ENCODE measurements at places on chromosomes 7 and 10.
A peak's percentile ranks its signal among the peaks of the same experiment; 100 is the strongest.

- no peak for DNase-seq
Measured at GRCh38 chr10:113108948-113109347, 158.9 kb downstream of the TCF7L2 start.

DNA sequence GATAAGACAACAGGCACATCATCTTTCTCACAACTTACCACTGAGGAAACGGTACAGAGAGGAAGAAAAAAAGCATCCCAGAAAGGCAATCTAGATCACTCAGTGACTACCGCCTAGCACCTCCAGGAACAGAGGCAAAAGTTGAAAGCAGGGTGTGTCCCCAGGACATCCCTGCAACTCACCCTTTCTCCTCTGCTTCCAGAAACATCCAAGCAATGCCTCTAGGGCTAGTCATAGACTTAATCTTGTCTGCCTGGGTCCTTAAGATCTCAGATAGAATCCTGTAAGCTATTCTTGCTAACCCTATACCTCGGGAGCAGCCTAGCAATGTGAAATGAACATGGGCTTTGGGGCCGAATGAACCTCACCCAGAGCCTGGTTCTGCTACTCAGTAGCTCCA is 18.8 kb upstream of the PDCD4 start:
- DNase-seq: no peak

DNA sequence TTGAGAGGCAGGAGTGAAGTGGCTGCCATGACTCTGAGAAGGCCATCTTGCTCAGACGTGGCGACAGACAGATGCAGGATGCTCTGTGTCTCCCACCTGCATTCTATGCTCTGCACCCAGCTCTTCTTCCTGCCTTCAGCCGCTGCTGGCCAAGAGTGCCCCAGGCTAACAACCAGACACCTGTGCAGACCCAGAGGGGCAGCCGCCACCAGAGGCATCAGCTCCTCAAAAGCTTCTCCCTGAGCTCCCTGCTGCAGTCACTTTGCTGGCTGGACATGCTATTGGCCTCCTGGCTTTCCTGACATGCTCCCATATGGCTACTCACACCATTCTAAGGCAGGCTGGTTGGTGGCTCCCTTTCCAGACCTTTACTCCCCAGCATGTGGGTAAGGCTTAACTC is 70.6 kb upstream of the GRB10 start:
- DNase-seq: no peak

GRCh38 chr7:91655656-91656055 is 224.8 kb downstream of the MTERF1 start:
- no peak for DNase-seq

GRCh38 chr7:74001150-74001494 is 26.9 kb upstream of the ELN start:
- no peak for DNase-seq

DNA sequence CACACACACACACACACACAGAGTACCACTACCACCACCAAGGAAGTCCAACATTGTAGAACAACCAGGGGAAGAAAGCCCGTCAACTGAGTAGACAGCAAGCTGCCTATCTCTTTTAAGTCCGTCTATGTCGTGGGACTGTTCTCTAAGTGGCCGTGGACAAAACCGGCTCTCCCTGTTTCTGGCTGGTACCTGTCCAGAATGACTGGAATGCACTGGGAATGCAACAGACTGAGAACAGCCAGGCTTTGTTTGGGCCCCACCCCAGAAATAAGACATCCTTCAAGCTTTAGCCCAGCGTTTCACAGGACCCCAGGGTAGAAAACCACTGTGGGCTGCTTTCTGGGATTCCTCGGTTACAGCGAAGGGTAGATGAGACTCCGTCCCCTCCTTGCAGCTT is 203.6 kb downstream of the TCERG1L start:
- DNase-seq: no peak

GRCh38 chr7:4738711-4739527 is 36.5 kb upstream of the AP5Z1 start:
- DNase-seq: no peak

DNA sequence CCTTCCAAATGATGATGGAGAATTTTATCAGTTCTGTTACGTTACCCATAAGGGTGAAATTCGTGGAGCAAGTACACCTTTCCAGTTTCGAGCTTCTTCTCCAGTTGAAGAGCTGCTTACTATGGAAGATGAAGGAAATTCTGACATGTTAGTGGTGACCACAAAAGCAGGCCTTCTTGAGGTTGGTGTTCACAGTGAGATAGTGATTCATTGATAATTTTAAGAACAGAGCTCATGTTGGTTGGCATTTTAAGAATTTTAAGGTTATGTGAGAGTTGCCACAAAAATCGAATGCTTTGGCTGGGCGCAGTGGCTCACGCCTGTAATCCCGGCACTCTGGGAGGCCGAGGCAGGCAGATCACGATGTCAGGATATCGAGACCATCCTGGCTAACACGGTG is 25.9 kb downstream of the TAX1BP1 start:
- DNase-seq: no peak

DNA sequence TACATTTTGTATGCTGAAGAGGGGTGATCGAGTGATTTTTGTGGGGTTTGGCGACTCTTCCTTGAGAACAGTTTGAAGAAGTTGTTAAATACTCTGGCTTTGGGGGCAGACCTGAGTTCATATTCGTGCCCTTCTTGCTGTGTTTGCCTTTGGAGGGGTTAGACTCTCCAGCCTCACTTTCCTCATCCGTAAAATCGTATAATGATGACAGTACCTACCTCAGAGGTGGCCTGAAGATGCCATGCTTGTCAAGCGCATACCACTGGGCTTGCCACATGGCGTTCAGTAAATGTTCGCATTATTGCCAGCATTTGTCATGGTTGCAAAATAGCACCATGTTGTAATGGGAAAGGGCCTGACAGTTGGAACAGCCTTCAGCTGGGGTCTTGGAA is 1.3 kb downstream of the STK17A start:
- DNase-seq: peak; percentile 59

- no peak for DNase-seq
Measured at GRCh38 chr10:114294549-114294948, 55.5 kb downstream of the VWA2 start.

- DNase-seq: no peak
Measured at GRCh38 chr10:7611909-7612308, 54.9 kb downstream of the ITIH5 start.

GRCh38 chr10:117186832-117187615 is 10.3 kb upstream of the KCNK18 start:
- peak; percentile 80 for DNase-seq

DNA sequence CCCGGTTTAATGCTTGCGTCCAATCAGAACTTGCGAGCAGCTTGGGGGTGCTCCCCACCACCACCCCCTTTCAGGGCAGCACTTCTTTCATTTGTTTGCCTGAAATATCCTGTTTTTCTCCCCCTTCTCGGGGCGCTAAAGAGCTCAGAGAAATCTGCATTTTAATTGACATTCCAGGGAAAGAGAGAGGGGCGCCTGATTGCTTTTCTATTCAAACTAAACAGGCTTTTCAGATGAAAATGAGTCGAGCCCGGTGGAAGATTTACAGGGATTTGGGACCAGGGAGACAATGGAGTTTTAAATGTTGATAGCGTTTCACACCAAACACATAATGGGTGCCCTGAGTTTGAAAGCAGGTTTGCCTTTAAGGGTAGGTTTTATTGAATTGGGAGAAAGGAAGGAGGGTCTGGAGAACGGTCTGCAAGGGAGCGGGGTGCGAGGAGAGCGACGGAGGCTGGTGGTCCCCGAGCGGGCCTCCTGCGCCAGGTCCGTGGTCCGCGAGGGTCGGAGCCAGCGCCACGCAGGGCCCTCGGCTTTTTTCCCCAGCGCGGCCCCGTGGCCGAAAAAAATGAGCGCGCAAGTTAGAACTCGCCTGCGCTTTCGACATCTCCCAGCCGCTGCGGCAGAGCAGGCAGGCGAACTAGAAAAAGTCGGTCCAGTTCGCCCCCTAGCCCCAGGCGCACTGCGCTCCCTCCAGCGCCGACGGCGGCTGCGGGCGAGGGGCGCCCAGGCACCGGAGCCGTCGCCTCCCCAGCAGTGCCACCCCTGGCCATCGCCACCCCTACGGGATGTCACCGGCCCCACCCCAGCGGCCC is 1.3 kb downstream of the FGFR2 start:
- no peak for DNase-seq

GRCh38 chr7:6175645-6176044 is 96.8 kb downstream of the CYTH3 start:
- DNase-seq: no peak

GRCh38 chr7:147279964-147280374 is 1163.4 kb downstream of the CNTNAP2 start:
- DNase-seq: no peak

GRCh38 chr7:21773326-21773725 is 172.4 kb downstream of the CDCA7L start:
- DNase-seq: no peak

DNA sequence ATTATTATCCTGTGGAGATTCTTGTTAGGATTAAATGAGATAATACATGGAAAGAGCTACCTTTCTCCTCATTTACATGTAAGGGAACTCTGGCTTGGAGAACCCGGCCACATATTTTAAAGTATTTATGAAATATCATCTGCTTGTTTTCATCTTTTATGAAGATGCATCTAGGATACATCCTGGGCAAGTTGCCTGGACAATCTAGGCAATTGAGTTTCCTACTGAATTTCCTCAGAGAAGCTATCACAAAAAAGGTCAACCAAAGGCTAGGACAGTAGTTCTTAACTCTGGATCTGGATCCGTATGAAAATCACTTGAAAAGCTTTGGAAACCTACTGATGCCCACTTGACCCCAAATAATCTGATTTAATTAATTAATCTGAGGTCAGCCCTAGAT is 140.7 kb downstream of the MTPAP start:
- DNase-seq: no peak

DNA sequence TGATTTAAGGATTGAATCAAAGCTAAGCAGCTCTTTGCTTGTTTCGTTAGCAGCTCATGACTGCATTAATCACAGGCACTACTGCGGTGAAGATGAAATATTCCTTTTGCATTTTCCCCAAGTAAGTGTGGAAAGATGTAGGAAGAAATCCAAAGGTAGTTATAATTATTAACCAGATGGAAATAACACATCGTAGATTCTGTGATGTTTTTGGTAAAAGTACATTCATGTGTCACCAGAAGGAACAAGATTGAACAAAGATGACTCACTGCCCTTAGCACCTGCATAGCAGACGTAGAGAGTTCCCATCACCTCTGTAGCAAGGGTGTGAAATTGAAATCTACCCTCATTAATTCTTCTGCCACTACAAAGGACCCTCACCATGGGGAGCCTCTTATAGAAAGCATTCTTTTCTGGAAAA is 37.1 kb downstream of the SMURF1 start:
- no peak for DNase-seq

DNA sequence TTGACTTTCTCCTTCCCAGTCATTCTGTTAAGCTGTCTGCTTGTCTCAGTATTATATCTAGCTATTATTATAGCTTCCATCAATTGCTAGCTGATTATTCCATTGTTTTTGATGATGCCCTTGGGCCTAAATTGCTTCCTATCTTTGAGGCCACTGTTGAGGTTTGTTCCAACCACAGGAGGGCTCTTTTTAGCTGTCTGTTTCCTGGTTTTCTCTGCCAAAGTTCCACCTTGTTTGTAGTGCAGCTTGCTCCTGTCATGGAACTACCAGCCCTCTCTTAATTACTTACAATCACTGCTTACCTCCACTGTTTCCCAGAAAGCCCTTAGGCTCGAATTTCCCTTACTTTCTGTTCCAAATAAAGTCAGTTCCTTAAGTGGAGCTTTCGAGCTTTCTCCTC is 118.7 kb upstream of the SEC61G start:
- peak; percentile 52 for DNase-seq

DNA sequence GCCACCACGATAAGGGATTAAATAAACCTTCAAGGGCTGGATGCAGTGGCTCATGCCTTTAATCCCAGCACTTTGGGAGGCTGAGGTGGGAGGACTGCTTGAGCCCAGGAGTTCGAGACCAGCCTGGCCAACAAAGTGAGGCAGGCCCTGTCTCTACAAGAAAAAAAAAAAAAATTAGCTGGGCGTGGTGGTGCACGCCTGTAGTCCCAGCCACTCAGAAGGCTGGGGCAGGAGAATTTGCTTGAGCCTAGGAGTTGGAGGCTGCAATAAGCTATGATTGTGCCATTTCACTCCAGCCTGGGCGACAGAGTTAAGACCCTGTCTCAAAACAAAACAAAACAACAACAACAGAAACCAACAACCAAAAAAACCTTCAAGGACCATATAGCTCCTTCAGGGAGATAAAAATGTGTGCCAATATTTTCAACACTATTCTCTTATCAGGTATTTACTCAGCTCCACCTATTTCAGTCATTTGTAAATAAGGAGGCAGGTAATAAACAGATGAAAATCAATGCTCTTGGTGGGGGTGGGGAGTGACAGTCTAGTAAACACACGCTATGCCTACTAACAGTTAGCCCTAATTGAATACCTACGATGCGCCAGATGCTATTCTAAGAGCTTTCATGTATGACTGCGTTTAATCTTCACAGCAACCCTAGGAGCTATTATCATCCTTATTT is 13.2 kb downstream of the BAIAP2L1 start:
- no peak for DNase-seq

DNA sequence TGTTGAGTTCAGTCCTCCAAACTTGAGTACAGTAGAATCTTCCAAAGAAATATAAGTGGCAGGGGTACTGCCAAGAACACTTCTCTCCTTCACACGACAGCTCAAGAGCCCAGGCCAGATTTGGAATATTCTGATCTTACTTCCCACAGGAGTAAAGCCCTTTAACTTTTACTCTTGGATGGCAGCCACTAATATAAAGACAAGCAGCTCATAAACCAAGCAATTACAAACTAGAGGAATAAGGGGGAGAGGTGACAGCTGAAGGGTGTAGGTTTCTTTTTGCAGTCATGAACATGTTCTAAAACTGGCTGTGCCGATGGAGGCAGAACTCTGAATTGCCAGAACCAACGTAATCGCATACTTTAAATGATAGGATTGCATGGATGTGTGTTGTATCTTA is 74.8 kb downstream of the SVIL start:
- DNase-seq: no peak

- no peak for DNase-seq
Measured at GRCh38 chr7:7231000-7231399, 48.7 kb downstream of the C1GALT1 start.

- peak; percentile 10 for DNase-seq
Measured at GRCh38 chr7:94888551-94888950, 18.8 kb upstream of the PPP1R9A start.

GRCh38 chr7:4645246-4645645 is 36.8 kb upstream of the FOXK1 start:
- no peak for DNase-seq

GRCh38 chr7:24713039-24713793 is 44.0 kb downstream of the GSDME start:
- no peak for DNase-seq

DNA sequence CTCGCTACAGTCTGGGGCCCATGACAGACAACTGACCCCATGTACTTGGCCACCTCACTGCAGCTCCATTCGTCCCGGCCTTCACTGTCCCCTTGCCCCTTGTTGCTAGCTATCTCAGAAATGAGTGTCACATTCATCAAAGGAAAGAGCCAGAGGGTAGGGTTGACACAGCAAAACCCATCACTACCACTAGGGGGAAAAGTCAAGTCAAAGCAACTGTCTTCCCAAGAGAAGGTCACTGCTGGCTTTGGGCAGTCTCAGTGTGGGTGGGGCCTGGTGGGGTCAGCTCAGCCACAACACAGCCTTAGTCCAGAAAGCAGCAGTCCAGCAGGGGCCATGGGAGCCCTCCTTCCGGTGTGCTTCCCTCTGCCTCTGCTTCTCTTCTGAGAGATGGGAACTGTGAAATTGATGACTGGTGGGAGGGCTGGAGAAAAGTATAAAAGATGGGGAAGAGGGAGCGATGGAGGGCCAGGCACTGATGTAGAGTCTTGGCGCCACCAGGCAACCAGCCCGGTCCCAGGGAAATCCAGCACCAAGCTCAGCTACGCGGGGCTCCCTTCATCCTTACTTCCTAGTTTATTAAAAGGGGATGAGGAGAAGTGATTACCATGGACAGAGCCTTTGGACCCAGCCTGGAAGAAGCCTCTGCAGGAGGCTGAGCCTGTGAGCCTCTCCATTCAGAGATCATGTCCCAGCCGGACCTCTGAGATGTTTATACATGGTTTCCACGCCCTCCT is 58.0 kb downstream of the PLXNA4 start:
- DNase-seq: no peak
